ENCODE measurements at places on chromosomes 13 and 19.

DNA sequence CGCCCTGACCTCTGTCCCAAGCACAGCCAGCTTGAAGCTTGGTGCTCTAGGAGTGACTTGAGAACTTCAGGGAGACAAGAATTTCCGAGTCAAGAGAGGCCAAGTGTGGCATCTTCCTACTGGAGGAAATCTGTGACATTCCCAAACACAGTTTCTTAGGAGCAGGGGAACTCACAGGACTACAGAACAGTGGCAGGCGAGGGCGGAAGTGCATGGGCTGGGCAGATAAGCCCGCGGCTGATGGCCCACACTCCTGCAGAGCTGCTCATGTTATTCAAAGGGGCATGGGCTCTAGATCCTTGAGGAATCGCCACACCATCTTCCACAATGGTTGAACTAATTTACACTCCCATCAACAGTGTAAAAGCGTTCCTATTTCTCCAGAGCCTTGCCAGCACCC lies 168.8 kb downstream of the KATNAL1 start:
- peak; percentile 55 for DNase-seq

- DNase-seq: no peak
Measured at GRCh38 chr13:73334445-73334844, 275.6 kb downstream of the KLF5 start.

GRCh38 chr19:18847549-18848463 lies 16.0 kb downstream of the UPF1 start:
- no peak for DNase-seq

- DNase-seq: no peak
Measured at GRCh38 chr19:37920591-37921450, 13.8 kb downstream of the SIPA1L3 start.

- no peak for DNase-seq
Measured at GRCh38 chr19:8641908-8642547, 11.6 kb downstream of the NFILZ start.

DNA sequence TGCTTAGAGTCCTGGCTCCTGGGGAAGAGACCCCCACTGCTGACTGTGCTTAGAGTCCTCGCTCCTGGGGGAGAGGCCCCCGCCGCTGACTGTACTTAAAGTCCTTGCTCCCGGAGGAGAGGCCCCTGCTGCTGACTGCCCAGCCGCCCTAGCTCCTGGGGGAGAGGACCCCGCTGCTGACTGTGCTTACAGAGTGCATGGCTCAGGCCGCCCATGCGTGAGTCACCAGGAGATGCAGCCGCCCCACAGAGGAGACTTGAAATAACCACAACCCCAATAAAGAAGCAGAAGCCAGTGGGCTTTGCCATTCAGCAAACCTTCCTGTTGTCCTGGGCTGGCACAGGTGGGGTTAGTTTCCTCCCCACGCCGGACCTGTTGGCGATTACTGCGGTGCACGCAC lies 79.2 kb upstream of the C13orf46 start:
- DNase-seq: no peak

- no peak for DNase-seq
Measured at GRCh38 chr13:34867590-34867989, 74.5 kb upstream of the NBEA start.

DNA sequence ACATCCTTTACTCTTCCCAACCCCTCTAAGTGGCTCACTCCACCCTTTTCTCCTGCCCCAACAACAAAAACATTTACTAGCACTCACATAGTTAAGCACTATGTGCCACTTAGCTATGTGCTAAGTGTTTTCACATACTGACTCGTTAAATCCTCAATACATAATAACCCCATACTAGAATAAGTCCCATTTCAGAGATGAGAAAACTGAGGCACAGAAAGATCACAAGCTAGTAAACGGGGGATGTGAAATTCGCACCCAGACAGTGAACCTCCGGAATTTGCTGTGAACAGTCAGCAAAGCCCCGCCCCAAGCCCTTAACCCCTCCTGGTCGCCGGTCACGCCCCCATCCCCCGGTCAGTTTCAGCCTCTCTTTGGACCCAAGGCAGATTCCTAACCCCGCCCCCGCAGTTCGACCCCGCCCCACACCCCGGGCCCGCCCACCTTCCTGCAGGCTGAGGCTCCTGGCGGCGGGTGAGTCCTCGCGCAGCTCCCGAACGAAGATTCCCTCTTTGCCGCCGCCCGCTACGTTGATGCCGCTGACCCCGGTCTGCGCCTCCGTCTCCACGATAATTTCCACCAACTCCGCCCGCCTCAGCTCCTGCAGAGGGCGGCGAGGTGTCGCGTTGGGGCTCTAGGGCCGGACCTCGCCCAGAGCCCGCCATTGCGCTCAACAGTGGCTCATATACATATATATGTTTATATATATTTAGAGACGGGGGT lies 9.8 kb downstream of the PRX start:
- peak; percentile 100 for DNase-seq

DNA sequence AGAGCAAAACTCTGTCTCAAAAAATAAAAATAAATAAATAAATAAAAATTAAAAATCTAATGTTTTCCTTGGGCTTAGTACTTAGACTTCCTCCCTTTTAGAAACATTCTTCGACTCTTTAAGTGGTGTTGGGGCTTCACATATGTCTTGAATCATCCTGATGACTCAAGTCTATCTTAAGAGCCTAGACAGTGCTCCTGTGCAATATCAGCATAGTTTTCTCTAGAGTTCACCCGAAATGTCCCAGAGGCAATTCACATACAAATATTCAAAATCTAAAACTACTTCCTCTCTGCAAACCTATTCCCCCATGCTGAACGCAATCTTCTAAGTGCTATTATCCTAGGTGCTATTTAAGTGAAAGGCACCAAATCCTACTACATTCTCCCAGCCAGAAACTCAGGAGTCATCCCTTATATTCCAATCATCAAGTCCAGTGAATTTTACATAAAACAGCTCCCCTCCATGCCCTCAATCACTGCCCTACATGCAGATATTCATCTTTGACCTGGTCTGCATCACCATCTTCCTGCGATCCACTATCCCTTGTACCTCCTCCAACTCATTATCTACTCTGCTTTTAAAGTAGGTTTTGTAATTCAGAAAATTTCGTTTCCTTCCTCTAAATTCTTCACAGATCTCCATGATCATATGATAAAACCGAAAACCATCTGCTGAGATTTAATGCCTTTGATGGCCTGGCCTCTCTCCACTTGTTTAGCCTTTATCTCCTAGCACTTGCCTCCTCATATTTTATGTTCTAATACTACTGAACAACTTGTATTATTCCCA lies 102.7 kb downstream of the ELF1 start:
- no peak for DNase-seq

- DNase-seq: no peak
Measured at GRCh38 chr19:54434873-54435214, 14.2 kb upstream of the LENG8 start.

GRCh38 chr19:920051-920864 lies 3.1 kb downstream of the KISS1R start:
- DNase-seq: peak; percentile 75

GRCh38 chr19:46014941-46015686 lies 7.7 kb downstream of the PGLYRP1 start:
- peak; percentile 97 for DNase-seq

- DNase-seq: no peak
Measured at GRCh38 chr13:41459432-41460073, 2.2 kb downstream of the RGCC start.

- peak; percentile 99 for DNase-seq
Measured at GRCh38 chr19:13151605-13152355, 1.6 kb downstream of the IER2 start.

DNA sequence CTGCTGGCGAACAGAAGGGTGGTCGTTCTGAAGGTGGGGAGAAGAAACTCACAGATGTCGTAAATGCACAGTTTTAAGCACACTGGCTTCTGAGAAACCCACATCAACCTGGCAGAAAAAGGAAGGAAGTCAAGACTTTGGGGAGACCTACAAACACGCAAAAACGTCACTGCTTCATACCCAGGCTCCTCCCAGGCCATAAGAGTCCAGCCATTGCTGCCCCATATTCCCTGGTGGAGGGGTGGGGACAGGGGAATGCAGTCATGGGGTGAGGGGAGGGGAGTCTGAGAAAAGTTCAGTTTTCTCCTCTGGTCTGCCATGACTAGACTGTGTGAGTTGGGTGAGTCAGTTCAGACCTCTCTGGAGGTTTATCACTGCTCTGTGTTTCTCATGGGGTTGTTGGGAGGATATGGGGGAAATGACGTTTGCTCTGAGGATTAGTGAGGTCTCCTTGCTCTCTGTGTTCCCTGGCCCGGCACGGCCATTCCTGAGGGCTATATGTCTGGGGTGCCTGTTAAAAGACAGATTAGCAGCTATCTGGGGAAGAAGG lies 139.0 kb downstream of the FLT1 start:
- DNase-seq: peak; percentile 56

- DNase-seq: no peak
Measured at GRCh38 chr19:13066933-13067807, 35.5 kb downstream of the LYL1 start.

DNA sequence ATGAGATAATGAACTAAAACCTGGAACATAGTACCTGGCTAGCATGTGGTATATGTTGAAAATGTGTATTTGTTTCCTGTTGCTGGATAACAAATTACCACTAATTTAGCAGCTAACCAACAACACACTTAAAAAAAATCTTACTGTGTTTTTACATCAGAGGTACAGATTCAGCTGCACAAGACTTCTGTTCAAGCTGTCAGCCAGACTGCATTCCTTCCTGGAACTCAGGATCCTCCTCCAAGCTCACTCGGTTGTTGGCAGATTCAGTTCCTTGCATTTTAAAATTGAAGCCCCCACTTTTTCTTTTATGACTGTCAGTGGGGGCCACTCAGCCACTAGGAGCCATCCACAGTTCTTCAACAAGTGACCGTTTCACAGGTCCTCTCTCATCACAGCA lies 246.9 kb upstream of the DACH1 start:
- no peak for DNase-seq

- DNase-seq: no peak
Measured at GRCh38 chr19:16400911-16401591, 70.7 kb downstream of the EPS15L1 start.

Measured in endodermal cell (in vitro differentiated cells).